ENCODE measurements at places on chromosomes 12 and 14.

DNA sequence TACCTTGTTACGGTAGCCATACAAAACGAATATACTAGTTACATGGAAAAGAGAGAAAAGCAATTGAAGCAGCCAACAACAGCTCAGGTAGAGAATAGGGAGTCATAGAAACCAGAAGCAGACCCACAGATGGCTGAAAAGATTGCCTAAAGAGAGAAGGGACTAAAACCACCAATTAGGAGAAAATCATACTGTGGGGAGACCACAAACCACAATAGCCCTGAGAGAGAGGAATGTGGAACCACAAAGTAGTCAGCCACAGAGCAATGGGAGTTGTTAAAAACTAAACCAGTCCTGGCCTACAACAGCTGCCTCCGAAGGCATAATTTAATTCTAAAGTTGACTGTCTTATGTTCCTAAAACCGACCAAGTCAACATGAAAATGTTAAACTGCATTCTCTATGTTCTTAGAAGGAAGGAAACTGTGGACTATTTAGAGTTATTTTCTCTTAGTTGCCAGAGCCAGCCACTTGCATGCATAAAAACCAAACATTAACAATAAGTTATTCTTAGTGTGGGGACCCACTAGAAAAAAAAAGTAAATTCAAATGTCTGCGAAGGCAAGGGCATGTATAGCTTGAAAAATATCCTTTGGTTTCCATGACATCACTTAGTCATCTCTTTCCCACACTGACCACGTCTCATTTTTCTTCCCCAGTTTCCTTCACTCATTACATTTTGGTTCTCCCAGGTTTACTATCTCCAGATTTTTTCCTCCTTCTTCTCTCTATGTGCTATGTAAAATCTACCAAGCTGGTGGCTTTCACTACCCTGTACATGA, 398.1 kb downstream of the NOVA1 start:
- DNase-seq, result no peak

- DNase-seq, result no peak
These were observed 26.2 kb upstream of the ALX1 start for GRCh38 chr12:85253853-85254252.

GRCh38 chr12:69972136-69972535, 147.1 kb downstream of the MYRFL start:
- no peak for DNase-seq

DNA sequence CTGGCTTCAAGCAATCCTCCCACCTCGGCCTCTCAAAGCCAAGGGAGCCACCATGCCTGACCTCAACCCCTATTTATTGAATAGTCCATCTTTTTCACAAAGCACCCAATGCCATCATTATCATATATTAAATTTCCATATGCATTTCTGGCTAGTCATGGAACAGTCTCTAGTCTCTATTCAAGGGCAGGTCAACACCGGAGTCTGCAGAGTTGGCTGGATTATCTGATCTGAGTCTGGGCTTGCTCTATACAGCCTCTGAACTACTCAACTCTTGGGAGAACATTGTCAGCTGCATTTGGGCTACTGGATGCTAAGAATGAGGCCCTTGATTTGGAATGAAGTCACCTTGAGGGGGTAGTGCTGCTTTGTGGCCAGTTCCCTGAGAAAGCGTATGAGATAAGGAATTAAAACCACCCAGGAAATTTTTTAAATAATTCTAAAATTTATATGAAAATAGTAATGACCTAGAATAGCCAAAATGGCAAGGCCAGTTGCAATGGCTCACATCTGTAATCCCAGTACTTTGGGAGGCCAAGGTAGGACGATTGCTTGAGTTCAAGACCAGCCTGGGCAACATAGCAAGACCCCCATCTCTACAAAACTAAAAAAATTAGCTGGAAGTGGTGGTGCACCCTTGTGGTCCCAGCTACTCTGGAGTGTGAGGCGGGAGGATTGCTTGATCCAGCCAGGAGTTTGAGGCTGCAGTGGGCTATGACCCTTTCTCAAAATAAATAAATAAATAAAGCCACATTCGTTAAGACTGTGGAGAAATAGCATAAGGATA, 6.9 kb upstream of the NAA25 start:
- no peak for DNase-seq

DNA sequence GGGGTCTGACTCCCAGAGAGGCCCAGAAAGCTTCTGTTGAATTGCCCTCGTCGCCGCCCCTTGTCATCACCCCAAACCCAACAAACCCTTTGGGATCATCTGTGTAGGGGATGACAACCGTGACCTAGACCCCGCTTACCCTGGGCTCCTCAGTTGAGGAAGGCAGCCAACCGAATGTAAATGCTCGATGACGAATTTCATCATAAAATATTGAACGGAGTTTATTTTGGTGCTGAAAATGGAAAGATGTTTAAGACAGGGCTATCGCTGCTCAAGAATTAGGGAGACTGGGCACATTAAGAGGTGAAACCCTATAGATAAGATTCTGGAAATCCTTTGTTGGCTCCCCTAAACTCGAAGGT, 512 bp downstream of the ACTR10 start:
- no peak for DNase-seq

GRCh38 chr12:95742586-95742985, 48.0 kb downstream of the NTN4 start:
- no peak for DNase-seq

GRCh38 chr12:52508211-52508610, 12.0 kb downstream of the KRT5 start:
- DNase-seq, result no peak

DNA sequence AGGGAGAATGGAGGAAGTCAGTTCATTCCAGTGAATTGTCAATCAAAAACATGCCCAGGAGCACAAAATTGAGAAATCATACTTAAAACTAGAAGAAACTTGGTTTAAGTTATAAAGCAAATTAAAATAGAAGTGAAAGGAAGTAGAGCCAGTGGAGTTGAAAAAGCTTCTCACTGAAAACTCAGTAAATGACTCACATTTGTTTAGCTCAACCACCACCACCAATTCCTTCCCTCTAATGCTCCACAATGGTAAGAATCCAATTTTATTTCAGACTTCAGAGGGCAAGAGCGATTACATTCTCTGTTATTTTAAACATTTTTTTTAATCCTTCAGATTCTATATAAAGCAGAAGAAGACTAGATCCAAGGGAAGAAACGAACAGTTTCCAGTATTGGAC, 19.4 kb downstream of the UTP20 start:
- DNase-seq, result no peak

DNA sequence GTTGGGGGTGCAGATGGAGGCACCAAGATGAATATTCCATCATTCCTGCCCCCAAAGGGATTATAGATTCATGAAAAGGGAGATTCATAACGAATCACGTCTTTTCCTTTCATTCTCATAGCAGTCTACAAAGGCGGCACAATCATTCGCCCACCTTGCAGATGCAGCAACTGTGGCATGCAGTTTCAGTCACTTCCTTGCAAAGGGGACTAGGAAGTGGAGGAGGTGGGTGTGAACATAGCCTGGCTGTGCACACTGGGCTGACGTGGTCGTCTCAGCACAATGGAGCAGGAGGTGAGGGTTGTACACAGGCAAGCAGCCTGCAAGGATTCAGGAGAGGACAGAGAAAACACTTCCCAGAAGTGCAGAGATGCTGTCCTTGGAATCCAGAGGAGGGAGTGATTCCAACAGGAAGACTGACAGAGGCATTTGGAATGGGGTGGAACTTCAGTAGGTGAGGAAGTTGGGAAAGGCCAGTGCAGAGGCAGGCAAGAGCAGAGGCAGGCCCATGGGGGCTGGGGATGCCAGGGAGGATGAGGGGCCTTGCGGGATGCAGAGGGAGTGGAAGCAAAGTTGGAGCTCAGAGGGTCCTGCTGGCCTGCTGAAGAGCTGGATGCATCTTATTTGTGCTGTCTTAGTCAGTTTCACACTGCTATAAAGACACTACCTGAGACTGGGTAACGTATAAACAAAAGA, 21.9 kb upstream of the PPP2R5C start:
- no peak for DNase-seq

GRCh38 chr12:104637604-104638003, 180.9 kb downstream of the CHST11 start:
- no peak for DNase-seq

- DNase-seq, result no peak
These were observed 12.1 kb downstream of the CKAP4 start for GRCh38 chr12:106235770-106236169.

- DNase-seq, result no peak
These were observed 10.7 kb downstream of the CCDC196 start for GRCh38 chr14:66496911-66497310.

DNA sequence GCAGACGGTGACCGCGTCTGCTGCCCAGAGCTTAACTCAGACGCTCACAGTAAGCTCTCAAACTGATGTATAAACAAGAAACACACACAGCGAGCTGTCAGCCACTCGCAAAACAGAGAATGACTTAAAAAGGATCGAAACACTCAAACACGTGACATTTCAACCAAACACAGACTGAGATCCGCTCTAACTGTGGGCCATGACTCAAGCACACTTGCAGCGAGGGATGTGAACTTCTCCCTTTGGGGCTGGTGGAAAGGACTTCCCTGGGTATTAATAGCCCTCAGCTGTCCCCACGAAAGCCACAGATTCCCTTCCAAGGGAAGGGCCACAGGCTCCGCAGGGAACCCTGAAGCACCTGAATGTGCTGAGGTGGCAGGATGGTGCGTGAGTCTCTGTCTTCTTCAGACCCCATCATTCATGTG, 29.1 kb downstream of the CCDC88C start:
- DNase-seq, result no peak

DNA sequence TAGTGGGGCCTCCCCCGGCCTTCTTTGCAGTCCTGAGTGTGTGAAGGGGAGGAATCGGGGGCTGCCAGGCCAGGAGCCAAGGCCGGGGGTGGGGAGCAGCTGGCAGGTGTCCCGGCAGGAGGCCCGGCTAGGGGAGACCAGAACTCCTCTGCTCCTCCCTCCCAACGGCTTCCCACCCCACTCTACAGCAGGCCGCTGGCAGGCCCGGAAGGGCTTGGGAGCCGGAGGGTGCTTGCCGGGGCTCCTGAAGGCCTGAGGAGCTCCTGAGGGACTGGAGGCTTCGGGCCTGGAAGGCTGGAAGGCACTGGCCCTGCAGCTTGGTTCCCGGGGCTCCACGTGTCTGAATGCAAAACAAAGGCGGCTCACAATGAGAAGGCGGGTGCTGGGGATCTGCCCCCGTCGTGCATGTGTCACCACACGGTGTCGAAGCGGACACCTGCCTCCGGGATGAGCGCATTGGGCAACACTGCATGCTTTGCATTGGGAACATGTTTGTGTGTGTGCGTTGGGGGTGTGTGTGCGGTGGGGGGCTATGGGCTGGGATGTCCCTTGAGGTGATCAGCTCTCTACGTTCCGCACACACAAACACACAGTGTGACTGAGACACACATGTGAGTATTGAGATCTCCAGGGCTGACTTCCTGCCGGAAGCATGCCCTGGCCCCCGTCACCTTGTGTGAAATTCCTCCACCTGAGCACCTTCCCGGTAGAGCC, 30.9 kb upstream of the ANKRD9 start:
- no peak for DNase-seq

GRCh38 chr12:31751085-31751484, 22.3 kb upstream of the AMN1 start:
- DNase-seq, result no peak

Measured in EL (cell line).